ENCODE measurements at places on chromosomes 2 and 18.

DNA sequence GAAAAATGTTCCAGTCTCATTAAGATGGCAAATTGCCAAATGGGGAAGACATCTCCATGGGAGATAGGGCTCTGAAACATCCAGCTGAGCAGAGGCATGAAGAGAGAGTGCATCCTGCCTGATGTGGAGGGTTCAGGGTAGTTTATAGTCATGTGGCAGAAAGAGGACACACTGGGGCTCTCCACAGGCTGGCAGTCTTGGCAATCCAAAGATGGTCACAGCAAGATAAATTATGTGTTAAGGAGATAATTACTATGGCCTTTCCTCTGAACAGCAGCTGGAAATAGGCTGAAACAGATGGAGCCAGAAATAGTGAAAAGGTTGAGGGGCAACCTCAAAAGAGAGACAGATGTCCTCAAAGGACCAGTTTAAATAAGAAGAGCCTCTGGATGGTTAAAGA, 97.2 kb downstream of the DCC start:
- DNase-seq: no peak

GRCh38 chr2:197144183-197144582, 166.4 kb downstream of the ANKRD44 start:
- no peak for DNase-seq

DNA sequence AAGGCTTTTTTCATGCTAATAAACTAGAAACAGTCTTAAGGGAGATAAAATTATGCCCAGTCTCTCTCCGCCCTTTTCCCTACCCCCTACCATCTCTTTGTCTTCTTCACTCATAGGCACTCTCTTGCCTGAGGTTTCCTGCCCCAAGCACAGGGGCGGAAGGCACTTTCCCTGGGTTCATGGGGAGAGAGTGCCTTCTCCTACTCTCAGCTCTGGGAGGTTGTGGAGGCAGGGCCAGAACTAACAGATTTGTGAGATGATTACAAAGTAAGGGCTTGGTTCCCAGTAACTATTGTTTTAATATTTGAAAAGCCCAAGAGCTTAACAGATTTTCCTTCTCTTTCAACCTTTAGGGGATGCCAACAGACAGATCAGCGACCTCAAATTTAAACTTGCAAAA, 26.1 kb upstream of the RBM44 start:
- no peak for DNase-seq

- no peak for DNase-seq
These were observed 182.6 kb downstream of the PDE11A start for GRCh38 chr2:177889818-177890460.

- DNase-seq: no peak
These were observed 9.1 kb downstream of the ITM2C start for GRCh38 chr2:230873661-230874401.

DNA sequence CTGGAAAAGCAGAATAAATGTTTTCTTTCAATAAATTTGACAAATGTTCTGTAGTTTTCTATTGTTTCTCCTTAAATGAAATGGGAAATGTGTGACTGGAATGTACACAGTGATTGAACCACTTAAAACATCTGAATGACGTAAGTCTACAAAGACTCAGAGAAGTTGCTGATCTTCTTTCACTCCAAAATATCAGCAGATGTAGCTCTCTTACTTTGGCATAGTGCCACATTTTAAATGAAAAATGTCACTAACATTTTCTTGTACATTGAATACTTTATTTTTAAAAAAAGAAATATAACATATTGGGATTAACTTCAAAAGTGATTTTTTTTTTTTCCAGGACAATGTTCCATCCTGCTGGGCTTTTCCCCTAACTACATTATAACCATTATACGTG, 565.6 kb downstream of the TMEM182 start:
- no peak for DNase-seq

- DNase-seq: no peak
These were observed 290.6 kb downstream of the PTGR3 start for GRCh38 chr18:74918276-74918790.

DNA sequence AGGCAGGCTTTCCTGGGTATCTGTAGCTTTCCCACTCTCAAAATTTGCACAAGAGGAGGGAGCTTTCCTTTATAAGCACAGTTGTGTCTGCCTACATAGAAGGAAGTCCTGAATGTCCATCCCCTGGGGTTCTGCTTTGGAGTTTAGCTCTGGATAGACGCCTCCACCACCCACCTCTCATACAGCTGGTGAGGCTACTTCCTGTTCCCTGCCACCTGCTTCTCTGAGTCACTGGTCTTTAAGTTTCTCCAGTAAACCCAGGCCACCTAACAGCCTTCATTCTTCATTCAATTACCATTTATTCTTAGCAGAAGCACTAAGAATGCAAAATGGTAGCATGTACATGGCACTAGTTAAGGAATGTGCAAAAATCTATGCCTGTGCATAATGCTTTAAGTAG, 407.8 kb downstream of the CDH2 start:
- DNase-seq: no peak

- no peak for DNase-seq
These were observed 189.1 kb upstream of the ERBB4 start for GRCh38 chr2:212727751-212728150.

- DNase-seq: no peak
These were observed 300.1 kb upstream of the TRIB2 start for GRCh38 chr2:12416600-12416999.

DNA sequence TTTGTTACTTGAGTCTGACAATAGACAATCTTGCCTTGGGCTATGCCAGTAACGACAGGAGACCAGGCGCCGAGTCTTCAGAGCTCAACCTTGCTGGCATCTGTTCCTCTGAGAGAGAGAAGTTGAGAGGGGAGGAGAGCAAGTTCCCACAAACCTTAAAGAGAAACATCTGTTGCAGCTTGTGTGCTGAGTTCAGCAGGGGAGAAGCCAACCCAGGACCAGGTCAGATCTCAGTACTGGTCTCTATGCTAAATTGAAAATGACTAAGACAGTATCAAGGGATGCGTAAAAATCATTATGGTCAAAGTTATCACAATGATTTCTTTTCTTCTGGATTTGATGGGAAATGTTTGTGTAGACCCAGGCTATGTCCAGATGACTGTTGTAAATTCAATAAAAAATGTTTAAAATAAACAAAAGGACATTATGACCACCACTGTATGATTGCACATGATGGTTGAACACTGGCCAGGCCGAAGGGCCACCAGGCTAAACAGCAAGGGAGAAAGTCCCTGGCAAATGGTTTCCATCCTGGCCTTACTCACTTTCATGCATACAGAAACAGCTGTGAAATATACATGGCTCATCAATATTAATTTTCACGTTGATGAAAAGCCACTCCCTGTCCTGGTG, 100.3 kb upstream of the PMAIP1 start:
- DNase-seq: no peak

- DNase-seq: no peak
These were observed 863 bp upstream of the SIX2 start for GRCh38 chr2:45009928-45010701.

GRCh38 chr2:19261061-19261460, 97.4 kb downstream of the OSR1 start:
- DNase-seq: no peak

GRCh38 chr2:173922760-173923159, 42.4 kb downstream of the SP3 start:
- no peak for DNase-seq

DNA sequence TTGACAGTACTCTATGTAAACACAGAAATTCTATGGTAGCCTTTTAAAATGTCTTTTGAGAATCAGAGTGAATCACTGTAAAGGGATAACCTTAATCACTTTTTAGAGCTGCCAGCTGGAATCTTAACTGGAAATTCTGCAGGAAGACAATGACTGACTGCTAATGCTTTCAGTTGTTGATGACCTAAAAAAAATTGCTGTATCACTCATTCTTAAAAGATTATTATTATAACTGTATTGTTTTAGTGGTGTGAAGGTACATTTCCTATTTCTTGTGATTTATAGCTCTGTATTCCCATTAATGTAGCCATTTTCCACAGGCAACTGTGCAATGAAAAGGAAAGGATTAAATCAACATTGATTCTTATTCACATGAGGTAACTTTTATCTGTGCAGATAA, 260.5 kb downstream of the CALCRL start:
- no peak for DNase-seq

GRCh38 chr18:57941841-57942489, 102.1 kb upstream of the NEDD4L start:
- no peak for DNase-seq

DNA sequence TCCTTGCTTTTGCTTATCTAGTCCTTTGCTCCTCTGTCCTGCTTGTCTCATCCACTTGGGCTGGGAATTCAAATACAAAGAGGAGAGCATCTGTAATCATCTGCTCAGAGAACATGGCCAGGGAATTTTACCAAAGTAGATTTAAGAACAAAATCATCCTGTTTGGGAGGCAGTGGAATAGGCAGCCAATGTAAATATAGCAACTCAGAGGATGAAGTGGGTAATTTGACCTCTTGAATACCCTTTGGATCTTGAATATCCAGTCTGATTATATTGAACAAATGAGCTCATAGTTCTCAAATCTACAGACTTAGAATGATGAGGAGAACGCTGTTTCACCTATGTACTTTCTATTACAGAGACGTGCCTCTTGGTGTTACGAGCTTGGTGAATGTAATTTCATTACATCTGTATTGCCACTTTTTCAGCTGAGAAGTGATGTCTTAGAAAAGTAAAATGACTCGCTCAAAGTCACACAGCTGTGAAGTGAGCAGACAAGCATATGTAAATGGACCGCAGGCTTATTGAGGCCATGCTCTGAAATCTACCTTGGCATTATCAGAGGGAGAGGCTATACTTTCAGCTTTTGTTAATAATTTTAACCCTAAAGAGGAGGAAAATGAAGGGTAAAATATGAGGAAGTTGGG, 266.3 kb downstream of the MTX2 start:
- DNase-seq: peak; percentile 40

All from NCI-H1092 (cell line).